ENCODE measurements at places on chromosomes 2 and 18. TPM values are rescaled to one million over a fixed set of nuclear protein-coding genes. Genes with fewer than 3 reads are reported as not detected.

Gene TEKT4
- total RNA-seq: not detected

Gene FSIP2
- 0.59 TPM for total RNA-seq

Gene LMAN2L
- 51.2 TPM for total RNA-seq

Gene DUSP28
- 2.9 TPM for total RNA-seq

Gene FAM237A
- not detected for total RNA-seq

Gene CHRND
- total RNA-seq: not detected
